NCI-H524 (cell line): ENCODE measurements at places on chromosomes 7 and 10.

DNA sequence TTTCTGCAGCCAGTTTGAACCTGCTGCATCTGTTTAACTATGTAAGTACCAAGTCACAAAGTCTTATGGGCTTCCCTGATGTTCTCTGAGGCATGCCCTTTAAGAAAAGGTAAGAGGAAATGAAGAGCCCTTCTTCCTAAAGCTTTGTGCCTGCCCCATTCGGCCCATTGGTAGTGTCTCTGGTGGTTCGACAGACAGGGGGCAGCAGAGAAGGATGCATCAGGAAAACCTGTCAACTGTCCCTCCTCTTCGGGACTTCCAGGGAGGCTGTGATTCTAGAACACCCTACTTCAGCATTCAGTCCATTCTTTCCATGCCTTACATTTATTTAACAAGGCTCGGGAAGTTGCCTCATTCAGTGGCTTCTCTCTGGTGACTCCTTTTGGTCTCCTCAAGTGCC is 1.9 kb upstream of the SFRP4 start:
- DNase-seq, result no peak

DNA sequence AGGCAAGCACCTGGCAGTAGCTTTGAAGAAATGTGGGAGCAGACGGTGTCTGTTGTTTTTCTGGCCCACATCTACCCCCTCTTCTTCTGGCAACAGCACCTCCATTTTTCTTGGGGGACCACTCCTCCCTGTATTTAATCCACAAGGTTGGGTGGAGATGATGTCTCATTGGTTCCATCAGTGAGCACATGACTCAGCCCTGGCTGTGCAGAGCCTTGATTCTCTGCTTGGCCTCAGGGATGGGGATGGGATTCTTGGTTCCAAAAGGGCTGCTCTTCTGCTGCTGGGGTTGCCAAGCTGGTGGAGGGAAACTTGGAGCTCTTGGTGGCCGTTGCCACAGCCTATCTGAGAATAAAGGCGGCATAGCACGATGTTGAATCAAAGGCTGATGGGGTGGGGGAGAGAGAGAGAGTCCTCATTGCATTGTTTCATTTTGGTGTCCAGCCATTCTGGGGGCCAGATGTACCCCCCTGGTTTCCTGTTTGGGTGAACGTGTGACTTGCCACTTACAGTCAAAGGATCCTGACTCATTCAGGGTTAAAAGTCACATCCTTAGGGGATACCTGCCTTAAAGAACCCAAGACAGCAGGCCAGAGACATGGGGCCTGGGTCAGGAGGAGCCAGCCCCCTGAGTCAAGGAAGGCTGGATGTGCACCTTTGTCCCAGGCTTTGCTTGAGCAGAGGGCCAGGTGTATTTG is 25.9 kb downstream of the GRK5 start:
- no peak for DNase-seq

DNA sequence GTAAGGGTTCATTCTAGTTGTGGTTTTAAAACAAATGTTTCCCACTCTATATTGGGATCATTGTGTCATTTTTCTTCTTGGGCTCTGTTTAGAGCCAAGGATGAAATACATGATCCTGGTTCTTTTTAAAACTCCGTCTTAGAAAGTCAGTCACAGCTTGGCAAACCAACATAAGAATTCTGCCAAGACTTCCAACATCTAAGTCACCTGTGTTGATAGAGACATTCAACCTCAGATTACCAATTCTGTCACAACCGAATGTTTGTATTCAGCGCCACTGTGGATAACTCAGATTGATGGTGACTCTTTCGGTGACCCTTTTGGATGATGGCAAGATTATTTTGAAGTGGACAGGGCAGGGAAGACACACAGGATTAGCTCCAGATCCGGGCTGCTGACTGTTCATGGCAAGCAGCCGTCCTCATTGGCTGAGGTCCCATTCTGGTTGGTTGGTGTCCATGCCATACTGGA is 255.4 kb downstream of the ARHGAP21 start:
- no peak for DNase-seq

- no peak for DNase-seq
Measured at GRCh38 chr10:77290528-77291155, 347.0 kb downstream of the KCNMA1 start.

DNA sequence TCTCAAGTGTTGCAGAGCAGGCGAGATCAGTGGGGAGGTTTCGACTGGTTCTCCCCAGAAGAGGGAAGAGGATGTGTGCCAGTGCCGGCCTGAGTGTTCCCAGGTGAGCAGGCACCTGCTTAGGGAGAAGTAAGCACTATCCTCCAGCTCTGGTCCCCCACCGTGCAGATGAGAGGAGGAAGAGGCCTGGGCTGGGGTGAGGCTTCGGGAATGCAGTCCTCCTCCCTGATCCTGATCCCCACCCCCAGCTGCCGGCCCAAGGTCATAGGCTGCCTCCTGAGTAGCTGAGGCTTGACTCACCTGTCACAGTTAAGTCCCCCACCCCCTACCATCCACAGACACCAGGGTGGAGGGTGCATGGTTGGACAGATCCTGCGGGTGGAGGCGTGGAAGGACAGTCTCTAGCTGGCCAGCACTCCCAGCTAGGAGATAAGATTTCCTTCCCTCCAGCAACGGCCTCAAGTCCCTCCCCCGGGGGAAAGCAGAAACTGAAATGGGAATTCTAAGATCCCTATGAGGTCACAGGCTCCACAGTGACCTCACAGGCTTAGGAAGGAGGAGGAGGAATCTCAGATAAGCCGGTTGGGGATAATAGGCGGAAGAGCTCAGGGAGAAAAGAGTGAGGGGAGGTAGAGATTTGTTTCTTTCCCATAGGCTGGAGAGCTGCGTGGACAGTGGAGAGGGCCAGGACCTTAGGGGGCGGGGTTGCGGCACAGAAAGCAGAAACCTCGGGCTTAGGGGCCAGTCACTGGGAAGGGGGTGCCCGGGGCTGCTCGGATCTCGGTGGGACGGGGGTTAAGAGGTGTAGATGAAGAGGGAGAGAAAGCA is 1.0 kb downstream of the LRCH4 start:
- DNase-seq, result peak; percentile 20

DNA sequence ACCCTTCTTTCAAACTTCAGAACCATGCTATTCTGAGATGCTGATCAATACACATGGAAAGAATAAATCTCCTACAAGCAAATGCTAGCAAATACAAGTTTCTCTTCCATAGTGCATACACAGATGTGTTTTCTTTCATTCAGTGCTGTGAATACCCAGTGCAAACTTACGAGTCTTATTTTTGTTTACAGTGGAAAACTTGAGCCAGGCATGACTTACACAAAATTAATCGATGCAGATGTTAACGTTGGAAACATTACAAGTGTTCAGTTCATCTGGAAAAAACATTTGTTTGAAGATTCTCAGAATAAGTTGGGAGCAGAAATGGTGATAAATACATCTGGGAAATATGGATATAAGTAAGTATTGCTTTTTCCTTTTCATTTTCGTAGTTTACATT is 48.8 kb downstream of the PNLIPRP3 start:
- no peak for DNase-seq

DNA sequence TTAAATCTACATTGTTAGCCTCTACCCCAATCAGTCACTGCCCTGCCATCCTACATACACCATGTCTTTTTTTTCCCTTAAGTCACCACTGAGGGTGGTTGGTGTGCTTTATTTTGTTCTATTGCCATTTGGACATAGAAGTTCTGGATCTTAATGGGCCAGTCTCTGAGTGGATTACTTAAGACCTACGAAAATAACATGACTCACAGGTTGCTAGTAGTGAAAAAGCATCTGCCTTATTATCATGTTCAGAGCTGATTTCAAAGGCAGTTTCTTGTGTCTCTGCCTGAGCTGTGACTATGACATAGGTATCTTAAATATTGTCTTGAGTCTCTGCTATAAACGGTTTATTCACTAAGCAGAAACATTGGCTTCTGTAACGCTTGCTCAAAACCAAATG is 410.8 kb downstream of the MDFIC start:
- DNase-seq, result no peak

DNA sequence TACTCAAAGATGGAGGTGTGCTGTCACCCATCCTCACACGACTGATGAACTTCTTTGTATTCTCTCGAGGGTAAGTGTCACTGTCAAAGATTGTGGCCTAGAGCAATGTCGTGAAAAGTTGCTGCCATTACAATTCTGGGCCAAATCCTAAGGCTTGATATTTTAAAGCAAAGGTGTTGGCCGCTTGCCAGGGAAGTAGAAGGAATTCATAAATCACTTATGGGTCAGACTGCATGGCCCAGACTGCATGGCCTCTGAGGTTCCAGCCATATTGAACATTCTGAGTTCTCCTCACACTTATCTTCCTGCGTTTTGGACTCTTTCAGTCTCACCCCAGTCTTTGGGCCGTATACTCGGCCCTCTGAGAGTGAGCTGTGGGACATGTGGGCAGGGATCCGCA is 8.6 kb downstream of the MEST start:
- DNase-seq, result no peak

DNA sequence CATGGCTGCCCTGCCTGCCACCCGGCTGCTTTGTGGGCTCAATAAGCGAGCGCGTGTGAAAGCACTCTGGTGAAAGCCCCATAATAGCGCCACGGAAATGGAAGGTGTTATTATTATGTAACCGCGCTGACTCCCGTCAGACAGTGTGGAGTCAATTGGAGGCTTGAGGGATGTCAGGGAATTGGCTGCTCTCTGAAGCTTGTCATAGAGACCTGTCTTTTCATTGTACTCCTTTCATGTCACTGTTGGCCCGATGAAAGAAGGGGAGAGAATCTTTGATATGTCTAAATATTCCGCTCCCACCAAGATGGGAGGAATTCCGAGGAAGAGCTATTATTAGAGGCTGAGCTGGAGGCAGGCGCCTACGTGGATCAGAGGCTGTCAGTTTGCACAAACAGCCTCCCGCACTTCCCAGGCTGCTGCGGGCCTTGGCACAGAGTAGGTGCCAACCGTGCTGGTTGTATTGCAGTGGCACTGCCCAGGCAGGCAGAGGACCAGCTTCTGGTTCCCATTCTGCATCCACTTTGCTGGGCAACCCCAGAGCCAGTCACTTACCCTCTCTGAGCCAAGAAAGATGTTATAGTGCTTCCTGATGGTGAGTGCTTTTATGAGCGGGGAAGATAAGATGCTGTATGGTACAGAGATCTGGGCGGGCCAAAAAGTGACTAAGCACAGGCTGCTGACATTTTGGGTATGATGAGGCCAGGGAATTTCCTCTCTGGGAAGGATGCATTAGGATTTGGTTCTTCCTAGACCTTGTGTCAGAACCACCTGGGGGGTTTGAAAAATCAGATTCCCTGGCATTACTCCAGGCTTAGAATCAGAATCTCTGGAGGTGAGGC is 151.4 kb downstream of the RPS24 start:
- DNase-seq, result no peak

DNA sequence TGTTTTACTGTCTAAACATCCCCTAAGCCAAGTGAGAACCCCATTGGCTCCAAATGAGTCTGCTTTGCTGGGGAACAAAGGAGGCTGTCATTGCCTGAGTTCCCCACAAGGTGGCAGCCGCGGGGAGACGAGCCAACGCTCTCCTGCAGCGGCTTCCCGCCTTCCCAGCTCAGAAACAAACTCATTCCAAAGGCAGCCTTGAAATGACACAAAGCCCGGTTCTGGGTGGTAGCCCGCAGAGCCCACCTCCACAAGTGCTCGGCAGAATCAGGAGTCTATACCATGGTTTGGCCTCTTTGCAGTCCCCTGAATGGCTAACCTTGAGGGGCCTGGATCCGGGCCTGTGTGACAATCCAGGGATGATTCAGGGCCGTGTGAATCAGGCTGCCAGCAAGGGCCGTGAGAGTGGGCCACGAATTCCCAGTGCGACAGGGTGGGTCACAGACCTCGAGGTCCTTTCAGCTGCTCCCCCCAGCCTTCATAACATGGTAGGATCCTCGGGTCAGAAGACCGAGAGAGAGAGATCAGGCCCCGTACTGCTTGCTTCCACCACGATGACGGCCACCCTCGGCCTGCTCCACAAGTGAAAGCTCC is 79.7 kb downstream of the DLG5 start:
- DNase-seq, result no peak
